T-cell (primary cell): ENCODE measurements at places on chromosomes 3 and 15. TPM values are rescaled to one million over a fixed set of nuclear protein-coding genes. Genes with fewer than 3 reads are reported as not detected.

LSAMP gene
- total RNA-seq, result not detected

ARHGEF26 gene
- total RNA-seq, result 0.12 TPM

MELTF gene
- total RNA-seq, result 1.6 TPM

ATP8B4 gene
- total RNA-seq, result 1.3 TPM

LIPC gene
- 2.1 TPM for total RNA-seq

FLNB gene
- 40.6 TPM for total RNA-seq

LRTM1 gene
- total RNA-seq, result not detected

HCN4 gene
- not detected for total RNA-seq

FANCD2OS gene
- not detected for total RNA-seq

TNFSF10 gene
- total RNA-seq, result 22.3 TPM

KIF23 gene
- 0.36 TPM for total RNA-seq

PDZRN3 gene
- not detected for total RNA-seq

CFAP44 gene
- 16.8 TPM for total RNA-seq

KNG1 gene
- total RNA-seq, result not detected

HHATL gene
- not detected for total RNA-seq

TMEM212 gene
- not detected for total RNA-seq

CELF6 gene
- 5.6 TPM for total RNA-seq

PLSCR5 gene
- total RNA-seq, result not detected

UQCC5 gene
- total RNA-seq, result 12.9 TPM

TRH gene
- total RNA-seq, result not detected

IL12A gene
- total RNA-seq, result 0.57 TPM

RBPMS2 gene
- not detected for total RNA-seq

TRIM42 gene
- total RNA-seq, result not detected

ROPN1 gene
- total RNA-seq, result not detected

ONECUT1 gene
- not detected for total RNA-seq

CCDC39 gene
- total RNA-seq, result not detected

GOLGA8H gene
- not detected for total RNA-seq

PARP15 gene
- total RNA-seq, result 73.7 TPM

BMF gene
- total RNA-seq, result 46.2 TPM

NR1I2 gene
- 0.35 TPM for total RNA-seq

ADIPOQ gene
- total RNA-seq, result not detected

DAZL gene
- not detected for total RNA-seq

SERINC4 gene
- total RNA-seq, result not detected

MESP2 gene
- not detected for total RNA-seq

SAXO2 gene
- 2.1 TPM for total RNA-seq

NMB gene
- total RNA-seq, result 2.9 TPM

LRRC2 gene
- total RNA-seq, result 0.30 TPM

SPSB4 gene
- not detected for total RNA-seq
